ENCODE measurements at places on chromosomes 2 and 18.
A peak's percentile ranks its signal among the peaks of the same experiment; 100 is the strongest.

DNA sequence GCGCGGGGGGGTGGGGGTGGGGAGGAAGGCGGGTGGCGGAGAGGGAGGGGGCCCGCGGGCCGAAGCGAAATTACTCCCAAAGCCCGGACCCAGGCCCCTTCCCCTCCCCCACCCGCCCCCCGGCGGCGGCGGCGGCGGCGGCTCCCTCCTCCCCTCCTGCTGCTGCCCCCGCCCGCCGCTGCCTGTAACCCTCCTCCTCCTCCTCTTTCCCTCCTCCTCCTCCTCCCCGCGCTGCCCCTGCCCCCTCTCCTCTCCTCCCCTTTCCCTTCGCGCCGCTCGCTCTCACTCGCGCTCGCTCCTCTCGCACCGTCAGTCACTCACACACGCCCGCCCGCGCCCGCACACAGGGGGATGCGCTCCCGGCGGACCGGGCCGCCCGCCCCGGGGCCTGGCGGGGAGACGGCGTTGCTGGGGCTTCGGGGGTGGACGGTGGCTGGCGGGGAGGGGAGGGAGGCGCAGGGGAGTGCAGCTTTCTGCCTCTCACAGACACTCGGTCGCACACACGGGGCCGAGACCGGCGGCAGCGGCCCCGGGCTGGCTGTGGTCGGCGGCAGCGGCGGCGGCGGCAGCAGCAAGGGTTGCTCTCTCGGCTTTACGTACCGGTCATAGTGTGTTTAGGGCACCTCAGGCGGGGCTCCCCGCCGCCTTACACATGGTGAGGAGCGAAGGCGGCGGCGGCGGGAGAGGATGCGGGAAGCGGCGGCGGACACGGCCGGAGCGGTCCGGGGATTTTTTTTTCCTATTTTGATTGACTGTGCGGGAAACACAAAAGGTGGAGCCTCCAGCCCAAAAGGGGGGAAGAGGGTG lies 405 bp downstream of the SP3 start:
- DNase-seq, result peak; percentile 86

- peak; percentile 38 for DNase-seq
Observed at GRCh38 chr2:152580714-152581113, 136.5 kb downstream of the PRPF40A start.

DNA sequence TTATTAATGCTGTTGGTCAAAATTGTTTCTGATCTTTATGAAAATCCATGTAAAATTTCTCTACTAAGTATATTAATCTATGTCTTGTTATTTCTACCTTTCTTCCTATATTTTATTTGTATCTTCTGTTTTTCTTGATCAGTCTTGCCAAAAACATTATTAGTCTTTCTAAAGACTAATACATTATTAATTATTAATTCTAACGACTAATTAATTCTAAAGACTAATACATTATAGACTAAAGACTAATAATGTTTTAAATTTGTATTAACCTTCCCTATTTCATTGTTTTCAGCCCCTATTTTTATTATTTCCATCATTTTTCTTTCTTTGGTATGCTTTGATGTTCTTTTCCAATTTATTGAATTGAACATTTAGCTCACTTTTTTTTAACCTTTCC lies 27.7 kb downstream of the NEURL3 start:
- no peak for DNase-seq

DNA sequence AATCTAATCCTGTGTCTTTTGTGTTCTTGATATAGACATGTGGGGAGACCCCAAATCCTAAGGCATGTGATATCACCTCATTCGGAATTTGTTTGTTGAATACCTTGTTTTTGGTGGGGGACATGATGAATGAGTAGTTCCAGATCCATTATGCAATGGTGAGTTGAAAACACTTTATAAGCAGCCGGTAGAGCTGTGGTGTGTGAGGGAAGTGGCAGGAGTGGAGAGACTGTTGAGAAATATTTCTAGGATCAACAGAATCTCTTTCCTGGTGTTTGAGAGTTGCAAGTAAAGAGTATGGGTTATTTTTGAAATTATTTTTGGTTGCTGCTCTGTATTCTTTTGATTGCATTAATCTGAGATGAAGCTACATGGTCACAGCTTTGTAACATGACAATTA lies 34.4 kb downstream of the LHCGR start:
- DNase-seq, result no peak

DNA sequence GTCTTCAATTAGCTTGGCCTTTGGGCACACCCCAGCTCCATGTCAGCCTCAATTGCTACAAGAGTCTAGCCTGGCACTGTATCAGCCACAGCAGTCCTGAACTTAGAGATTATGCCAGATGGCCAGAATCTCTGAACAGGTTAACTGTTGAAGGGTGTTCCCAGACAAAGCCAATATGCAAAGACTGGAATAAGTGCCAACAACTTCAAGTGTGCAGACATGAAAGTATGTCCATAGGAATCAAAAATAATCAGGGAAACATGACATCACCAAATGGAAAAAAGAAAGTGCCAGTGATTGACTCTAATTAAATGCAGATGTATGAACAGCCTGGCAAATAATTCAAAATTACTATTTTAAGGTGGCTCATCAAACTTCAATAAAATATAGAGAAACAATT lies 98.5 kb upstream of the DOCK10 start:
- DNase-seq, result no peak

GRCh38 chr2:120453635-120453998 lies 107.7 kb downstream of the INHBB start:
- DNase-seq, result peak; percentile 39

DNA sequence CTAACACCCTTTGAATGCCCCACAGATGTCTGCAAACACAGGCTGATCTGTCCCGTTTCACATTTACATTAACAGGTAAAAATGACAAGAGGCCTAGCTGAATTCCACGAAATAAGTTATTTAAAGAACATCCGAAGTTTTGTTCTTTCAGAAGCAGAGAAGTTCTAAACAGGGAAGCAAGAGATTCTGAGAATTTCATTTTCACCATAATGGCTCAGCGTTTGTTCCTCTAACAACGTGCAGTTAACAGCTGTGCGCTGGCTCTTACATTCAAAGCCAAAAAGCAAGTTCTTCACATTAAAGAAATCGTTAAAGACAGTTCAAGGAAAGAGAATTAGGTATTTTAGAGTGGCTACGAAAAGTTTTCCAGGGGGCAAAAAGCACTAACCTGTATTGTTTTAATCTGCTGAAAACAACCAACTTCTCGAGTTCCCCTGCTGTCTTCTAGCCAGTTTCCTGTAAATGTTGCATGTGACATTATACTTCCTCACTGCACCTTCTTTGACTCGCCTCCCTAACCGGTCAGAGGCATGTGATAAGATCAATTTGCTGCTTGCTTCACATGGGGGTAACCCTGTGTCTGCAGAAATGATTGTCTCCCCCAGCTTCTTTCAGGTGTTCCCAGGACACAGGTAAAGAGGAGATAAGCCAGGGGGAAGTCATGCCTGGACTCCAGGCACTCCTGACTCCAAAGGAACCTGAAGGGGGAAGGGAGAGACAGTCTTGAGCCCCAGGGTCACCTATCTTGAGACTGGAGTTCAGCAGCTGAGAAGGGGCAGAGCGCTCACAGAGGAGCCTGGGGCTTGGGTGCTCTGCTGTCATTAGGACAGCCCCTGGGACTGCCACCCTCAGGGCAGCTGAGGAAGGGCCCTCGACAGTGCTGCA lies 36.8 kb upstream of the WIPF1 start:
- peak; percentile 21 for DNase-seq

DNA sequence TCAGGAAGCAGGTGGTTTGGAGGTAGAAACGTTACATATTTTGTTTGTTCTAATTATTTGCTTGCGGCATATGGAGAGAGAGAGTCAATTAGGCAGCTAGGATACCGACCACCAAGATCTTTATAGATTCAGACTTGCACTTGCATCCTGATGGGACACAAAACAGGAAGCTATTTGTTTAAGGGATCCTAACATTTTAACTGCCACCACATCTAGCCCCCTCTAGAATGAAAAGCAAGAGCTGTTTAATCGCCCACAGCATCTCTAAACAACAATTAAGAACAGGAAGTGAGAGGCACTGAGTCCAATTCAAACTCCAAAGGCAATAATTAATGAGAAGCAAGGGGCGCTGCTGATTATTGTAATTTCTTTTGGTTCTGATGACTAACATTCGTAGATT lies 182.0 kb upstream of the LINC00305 start:
- DNase-seq, result no peak

Measured in cardiac fibroblast (primary cell).